ENCODE measurements at places on chromosomes 11 and 22. TPM values are rescaled to one million over a fixed set of nuclear protein-coding genes. Genes with fewer than 3 reads are reported as not detected.

The KCTD14 gene
- 0.73 TPM for total RNA-seq

The RIMBP3C gene
- 0.68 TPM for total RNA-seq

The NECTIN1 gene
- 7.2 TPM for total RNA-seq

The ATXN10 gene
- total RNA-seq, result 164 TPM

DNA sequence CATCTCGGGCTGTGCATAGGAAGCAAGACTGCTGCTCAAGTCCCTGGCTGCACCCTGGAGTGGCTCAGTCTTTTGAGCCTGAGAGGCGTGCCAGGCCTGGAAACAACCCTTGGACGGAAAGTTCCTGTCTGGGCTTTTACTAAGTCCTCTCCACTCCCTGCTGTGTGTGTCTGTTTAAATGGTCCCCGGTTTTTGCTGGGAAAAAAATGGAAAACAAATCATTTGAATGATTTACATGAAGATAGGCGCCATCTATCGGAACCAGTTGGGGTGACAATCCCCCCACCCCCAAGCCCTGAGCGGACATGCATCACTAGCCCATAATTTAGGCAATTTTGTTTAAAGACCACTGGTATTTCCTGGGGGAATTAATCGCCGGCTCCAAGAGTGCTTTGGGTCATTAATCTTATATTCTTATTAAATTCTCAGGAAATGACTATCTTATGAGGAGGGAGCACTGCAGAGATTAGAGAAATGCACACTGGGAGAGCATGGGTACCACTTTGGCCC, 2.7 kb upstream of the GAB2 start:
- no peak for DNase-seq

GRCh38 chr22:19765477-19766239, 5.1 kb downstream of the TBX1 start:
- no peak for DNase-seq

GRCh38 chr22:17079572-17079971, 5.2 kb upstream of the IL17RA start:
- DNase-seq, result no peak

DNA sequence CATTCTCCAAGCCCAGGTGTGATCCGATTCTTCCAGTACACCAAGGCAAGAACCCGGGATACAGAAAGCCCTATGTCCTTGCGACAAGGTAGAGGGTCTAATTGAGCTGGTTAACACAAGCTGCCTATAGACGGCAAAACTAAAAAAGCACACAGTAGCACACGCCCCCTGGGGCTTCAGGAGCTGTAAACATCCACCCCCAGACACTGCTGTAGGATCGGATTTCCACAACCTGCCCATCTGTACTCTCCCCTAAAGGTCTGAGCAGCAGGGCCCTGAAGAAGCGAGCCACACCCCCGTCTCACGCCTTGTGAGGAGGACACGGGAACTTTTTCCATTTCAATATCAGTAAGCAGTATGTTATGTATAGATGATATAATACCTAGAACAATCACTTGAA, 624.7 kb downstream of the BUD13 start:
- peak; percentile 66 for DNase-seq

GRCh38 chr11:3382613-3383285, 3.8 kb upstream of the ZNF195 start:
- DNase-seq, result peak; percentile 75

- no peak for DNase-seq
Measured at GRCh38 chr11:7281079-7281478, 29.4 kb downstream of the SYT9 start.

Data from osteocyte (in vitro differentiated cells).